Iris pigment epithelial cell (primary cell): ENCODE measurements at places on chromosomes 11 and 22.

- DNase-seq = no peak
Measured at GRCh38 chr22:37784829-37785495, 22.8 kb upstream of the GCAT start.

DNA sequence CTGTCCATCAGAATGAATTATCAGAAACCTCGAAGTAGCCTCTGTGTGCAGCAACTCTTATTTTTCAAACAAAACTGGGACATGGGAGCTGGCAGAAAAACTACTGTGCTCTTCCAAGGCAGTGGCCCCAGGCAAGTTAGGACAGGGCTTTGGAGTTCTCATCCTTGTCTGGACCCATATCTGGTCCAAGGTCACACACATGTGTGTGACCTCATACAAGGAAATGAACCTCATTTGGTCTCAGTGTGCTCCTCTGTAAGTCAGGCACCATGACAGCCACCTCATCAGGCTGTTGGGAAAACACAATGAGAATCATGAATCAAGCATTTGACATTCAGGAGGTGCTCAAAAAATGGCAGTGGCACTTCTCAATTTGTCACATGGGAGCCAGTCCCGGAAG lies 25.8 kb downstream of the LARGE1 start:
- no peak for DNase-seq

DNA sequence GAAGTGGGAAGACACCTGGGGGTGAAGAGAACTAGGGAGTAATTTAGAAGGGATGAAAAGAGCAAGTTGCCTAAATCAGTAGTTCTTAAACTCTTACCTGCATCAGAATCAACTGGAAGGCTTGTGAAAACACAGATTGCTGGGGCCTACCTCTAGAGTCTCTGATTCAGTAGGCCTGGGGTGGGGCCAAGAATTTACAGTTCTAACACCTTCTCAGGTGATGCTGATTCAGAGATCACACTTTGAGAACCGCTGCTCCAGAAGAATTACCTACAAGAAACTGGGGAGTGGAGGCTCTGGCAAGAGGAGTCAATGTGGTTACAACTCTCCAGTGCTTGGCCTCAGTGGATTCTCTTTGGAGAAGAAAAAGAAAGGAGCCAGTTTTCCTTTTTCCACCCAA lies 128.7 kb downstream of the C11orf58 start:
- DNase-seq = no peak

DNA sequence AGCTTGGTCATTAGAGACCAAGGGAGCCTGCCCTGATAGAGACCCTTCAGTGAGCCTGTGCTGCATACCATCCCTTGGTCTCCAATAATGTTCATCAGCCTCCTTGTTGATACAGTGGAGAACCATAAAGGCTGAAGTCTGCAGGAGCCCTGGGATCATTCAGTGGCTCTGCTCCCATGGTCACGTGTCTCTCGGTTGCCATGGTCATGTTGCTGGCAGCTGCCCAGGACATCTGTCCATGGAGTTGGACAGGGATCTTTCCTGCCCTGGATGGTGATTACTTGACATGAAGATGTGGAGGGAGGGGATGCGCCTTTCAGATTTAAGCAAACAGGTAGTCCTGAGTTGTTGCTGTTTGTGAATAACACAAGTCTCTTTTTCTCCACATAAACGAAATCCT lies 38.2 kb downstream of the CYB5R2 start:
- no peak for DNase-seq

- peak; percentile 84 for DNase-seq
Measured at GRCh38 chr22:42902875-42903510, 45.9 kb upstream of the ARFGAP3 start.

DNA sequence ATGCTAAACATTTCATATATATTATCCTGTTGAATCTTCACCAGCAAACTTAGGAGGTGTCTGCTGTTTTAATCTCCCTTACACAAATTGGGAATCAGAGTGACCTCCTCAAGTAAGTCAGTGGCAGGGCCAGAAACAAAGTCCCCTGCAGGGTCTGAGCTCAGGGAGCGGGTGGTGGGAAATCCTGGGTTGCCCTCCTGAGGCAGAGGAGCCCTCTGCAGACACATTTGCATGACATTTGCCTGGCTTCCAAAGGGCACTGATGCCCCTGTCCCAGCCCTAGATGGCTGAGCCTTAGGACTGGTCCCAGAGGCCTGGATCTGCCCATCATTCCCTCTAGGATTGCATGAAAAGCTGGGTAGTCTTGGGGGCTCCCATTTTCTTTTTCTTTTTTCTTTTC lies 2.1 kb upstream of the INPP5J start:
- no peak for DNase-seq

- DNase-seq = peak; percentile 5
Measured at GRCh38 chr22:41873391-41873790, 40.5 kb downstream of the SREBF2 start.

GRCh38 chr22:28043266-28043665 lies 124.2 kb upstream of the PITPNB start:
- no peak for DNase-seq

- DNase-seq = no peak
Measured at GRCh38 chr22:50738649-50739227, 734 bp downstream of the ACR start.

GRCh38 chr11:57634311-57634710 lies 15.4 kb downstream of the YPEL4 start:
- no peak for DNase-seq

GRCh38 chr11:102426000-102426399 lies 26.6 kb downstream of the TMEM123 start:
- no peak for DNase-seq

- peak; percentile 65 for DNase-seq
Measured at GRCh38 chr11:118790357-118791110, 430 bp downstream of the DDX6 start.

DNA sequence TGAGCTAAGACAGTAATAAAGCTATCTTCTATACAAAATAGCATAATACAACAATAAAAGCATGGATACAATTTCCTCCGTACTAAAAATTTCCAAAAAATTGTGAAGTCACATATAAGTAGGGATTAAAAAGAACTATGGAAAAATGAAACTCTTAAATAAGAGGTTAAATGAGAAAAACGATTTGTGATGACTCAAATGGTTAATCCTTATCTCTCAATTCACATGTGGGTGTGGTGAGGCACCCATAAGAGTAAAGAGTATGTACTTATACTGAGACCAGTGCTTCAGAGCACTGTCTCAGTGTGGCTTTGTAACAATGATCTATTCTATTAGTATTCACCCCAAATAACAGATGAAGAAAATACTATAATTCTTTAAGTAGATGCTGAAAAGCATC lies 25.0 kb upstream of the CCDC34 start:
- DNase-seq = no peak

DNA sequence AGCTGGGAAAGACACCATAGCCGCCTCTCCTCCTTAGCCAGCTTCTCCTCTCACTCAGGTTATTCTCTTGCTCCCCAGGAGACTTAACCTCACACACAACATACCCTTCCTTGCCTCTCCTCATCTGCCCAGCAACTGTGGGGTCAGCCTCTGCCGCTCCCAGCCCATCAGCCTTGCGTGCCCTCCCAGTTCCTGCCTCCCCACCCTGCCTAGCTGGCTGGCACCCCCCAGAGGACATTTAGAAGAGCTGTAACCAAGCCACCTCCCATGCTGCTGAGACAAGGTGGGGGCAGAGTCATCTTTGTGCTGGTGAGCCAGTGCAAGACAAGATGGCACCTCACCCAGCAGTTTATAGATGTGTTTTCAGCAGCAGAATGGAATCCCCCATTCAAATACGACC lies 38.2 kb downstream of the TOM1 start:
- no peak for DNase-seq

GRCh38 chr11:130858215-130858614 lies 58.1 kb downstream of the SNX19 start:
- DNase-seq = no peak

DNA sequence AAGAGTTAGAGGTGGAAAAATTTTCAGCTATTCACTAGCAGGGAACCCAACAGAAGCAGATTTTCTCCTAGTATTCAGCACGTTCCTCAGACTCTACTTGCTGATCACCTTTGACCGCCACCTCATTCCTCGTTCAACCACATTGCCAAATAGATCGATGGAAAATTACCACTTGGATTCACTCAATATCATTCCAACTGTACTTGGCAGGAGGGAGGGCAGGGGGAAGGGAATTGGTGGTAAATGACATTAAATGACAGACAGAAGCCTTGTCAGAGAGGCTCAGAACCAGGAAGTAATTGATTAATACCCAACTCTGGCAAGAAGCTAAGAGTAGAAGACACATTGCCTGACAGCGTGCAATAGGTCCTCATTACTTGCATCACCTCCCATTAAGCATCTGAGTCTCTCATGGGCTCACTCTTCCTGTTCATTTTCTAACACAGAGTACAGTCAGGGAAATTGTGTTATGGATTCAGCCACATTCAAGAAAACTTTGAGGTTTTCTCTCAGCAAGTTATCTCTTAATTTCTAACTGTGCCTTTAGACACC lies 240.5 kb upstream of the FAT3 start:
- DNase-seq = no peak

- peak; percentile 20 for DNase-seq
Measured at GRCh38 chr11:67138922-67139321, 19.9 kb downstream of the KDM2A start.

DNA sequence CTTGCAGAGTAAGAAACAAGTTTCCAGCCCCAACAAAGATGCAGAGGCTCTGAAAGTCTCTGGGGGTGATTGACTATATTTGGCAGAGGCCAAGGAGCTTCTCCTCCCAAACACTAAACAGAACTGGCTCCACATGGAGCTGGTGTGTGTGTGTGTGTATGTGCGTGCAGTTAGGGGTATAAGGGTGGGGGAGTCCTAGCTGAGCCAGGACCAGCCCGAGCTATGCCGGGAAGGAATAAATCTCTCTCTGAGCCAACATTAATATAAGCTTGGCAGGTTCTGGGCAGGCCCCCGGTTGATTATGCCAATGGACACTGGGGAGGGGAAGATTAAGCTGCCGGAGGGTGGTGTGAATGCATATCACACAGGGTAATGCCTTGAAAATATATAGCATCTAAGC lies 324.2 kb downstream of the MIAT start:
- no peak for DNase-seq

- DNase-seq = peak; percentile 21
Measured at GRCh38 chr11:83087035-83087434, 15.3 kb upstream of the RAB30 start.

GRCh38 chr11:20962581-20962980 lies 293.2 kb downstream of the NELL1 start:
- no peak for DNase-seq

DNA sequence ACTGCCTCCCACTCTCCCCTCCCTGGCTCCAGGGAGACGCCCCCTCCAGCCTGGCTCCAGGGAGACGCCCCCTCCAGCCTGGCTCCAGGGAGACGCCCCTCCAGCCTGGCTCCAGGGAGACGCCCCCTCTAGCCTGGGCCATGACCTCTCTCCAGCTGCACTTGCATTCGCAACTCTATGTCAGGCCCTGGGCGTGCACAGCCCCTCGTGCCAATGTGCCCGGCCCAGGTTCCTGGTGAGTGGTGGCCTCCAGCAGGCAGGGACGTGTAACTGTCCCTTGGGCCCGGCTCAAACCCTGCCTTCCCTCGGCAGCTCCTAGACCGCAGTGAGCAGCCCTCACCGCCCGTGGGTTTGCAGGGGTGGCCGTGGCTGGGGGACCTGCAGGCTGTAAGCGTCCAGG lies 6.9 kb downstream of the MUC6 start:
- no peak for DNase-seq

DNA sequence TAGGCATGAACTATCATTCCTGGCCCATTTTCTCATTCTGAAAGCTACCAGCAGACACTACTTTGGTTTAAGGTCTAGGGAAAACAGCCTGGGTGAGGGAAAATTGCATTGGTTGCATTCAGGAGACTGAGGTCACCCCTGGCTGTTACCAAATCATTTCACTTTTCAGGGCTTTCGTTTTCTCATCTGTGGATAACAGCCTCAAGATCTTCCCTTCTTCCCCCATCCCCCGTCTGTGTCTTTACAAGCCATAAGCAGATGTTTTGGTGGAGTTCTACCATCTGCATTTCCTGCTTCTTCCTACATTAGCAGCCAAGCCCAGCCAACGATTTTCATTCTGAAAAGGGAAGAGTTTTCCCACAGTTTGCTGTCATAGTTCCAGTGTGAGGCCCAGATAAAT lies 130.4 kb downstream of the HIPK3 start:
- DNase-seq = no peak

- no peak for DNase-seq
Measured at GRCh38 chr11:1038921-1039320, 2.4 kb upstream of the MUC6 start.

DNA sequence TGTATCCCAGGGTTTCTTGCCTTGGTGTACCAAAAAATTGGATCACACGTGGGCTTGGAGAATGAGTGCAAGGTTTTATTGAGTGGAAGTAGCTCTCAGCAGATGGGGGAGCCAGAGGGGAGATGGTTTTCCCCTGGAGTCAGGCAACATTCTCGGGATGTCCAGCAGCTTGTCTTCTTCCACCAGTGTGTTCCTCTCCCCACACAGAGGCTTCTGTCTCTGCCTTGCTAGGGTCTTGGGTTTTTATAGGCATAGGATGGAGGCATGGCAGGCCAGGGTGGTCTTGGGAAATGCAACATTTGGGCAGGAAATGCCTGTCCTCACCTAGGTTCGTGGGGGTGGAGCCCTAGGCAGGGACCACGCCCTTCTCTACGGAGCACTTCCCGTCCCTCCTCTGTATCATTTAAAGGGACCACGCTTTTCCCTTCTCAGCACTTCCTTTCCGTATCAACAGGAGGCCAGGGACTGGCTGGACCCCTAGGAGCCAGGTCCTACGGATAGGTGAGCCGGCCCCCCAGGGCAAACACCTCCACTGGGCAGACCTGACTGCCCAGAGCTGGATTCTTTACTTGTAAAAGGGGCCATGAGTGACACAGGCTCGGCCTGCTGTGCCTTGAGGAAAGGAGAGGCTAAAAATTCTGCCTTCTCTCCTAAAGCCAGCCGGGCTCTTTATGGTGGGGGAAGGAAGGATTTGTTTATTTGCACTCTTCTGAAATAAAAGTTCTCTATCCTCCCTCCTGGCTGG lies 55.3 kb upstream of the CCDC188 start:
- peak; percentile 65 for DNase-seq

GRCh38 chr22:48238966-48239365 lies 1476.5 kb downstream of the TBC1D22A start:
- DNase-seq = no peak

- no peak for DNase-seq
Measured at GRCh38 chr11:58058276-58059006, 27.7 kb downstream of the OR6Q1 start.

DNA sequence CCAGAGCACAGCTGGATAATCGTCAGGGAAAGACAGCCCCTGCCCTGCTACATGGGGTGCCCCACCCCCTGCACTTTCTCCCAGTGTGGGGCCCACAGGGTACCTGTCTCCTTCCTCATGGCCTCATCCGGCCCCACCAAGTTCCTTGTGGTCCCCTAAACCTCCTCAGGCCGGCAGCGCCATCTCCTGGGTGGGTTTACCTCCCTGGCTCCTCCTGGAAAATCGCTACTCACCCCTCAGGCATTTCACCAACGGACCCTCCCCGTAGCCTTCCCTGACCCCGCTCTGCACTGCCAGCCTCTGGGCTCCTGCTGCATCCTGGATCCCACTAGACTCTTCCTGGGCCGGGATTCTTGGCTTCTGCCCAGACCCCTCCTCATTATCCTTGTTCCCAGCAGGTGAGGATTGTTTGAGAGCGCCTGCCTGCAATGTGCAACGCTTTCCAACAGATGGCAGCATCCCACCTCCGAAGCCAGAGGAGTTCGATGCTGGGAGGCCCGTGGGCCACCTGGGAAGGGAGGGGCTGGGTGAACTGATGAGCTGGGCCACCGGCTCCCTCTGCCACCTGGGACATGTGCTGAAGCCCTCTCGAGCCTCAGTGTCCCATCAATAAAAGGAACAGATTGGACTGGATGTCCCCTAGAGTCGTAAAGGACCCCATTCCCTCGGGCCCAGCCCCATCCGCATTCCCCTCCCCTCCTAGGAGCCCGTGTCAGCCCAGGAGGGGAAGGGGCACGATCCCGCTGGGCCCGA lies 44.2 kb upstream of the TTLL12 start:
- DNase-seq = peak; percentile 25

GRCh38 chr22:29797351-29797750 lies 30.2 kb downstream of the UQCR10 start:
- DNase-seq = no peak
